ENCODE measurements at places on chromosomes 11 and 22.

DNA sequence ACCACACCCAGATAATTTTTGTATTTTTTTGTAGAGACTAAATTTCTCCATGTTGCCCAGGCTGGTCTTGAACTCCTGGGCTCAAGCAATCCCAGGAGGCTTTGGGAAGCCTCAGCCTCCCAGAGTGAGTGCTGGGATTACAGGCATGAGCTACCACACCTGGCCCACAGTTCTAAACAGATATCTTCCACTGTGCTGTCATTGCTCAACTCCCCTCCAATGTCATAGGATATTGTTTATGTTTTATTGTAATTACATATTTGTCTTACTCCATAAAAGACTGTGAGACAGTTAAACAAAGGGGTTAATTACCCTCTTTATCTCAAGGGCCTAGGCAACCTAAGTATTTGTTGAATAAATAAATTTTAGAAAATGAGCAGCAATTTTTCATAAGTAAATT is 204.2 kb downstream of the GRM5 start:
- no peak for DNase-seq

GRCh38 chr22:47597041-47597440 is 834.6 kb downstream of the TBC1D22A start:
- no peak for DNase-seq

DNA sequence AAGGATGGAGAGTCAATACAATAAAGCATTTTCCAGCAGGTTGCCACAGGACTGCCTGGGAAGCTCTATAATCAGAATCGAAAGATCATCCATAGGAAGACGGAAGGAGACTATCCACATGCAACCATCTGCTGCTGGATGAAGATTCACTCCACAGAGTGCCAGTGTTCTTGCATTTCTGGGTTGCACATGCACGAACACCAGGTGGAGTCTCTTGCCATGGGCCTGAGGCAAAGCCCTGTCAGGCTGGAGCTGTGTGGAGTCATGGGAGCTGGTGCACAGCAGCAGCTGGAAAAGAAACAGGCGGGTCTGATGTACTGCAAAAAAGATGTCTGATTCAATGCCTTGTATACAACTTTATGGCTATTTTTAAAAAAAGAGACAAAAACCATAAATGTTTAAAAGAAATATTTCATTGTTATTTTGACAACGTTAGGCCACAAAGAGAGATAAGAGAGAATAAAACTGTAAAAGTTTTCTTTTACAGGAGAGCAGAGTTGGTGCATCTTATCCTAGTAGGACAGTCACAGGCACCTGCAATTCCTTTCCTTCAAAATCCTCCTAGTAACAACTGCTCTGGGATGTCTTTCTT is 12.9 kb upstream of the FAT3 start:
- peak; percentile 55 for DNase-seq

GRCh38 chr11:48141475-48142122 is 75.0 kb upstream of the OR4B1 start:
- peak; percentile 55 for DNase-seq

- DNase-seq = no peak
Observed at GRCh38 chr11:65209711-65210360, 28.1 kb downstream of the CAPN1 start.

GRCh38 chr11:68828957-68829356 is 12.8 kb downstream of the CPT1A start:
- no peak for DNase-seq

All from AG10803 (cell line).